ENCODE measurements at places on chromosomes 3 and 15.

DNA sequence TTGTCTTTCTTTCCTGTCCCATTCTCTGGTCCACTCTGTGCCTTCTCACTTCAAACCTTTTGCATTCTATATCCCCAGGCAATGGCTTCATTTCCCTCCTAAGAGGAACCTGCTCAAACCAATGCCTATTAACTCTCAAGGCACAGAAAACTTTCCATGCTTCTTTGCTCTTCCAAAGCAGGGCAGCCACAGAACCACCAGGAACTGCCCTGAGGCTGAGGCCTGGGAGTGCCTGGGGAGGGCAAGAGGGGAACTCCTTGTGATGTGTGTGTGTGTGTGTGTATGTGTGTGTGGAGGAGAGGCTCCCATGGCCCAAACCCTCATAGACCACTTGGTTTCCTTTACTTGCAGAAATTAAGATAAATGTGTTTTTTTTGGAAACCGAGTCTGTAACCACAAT is 14.1 kb upstream of the PGPEP1L start:
- DNase-seq, result no peak

- no peak for DNase-seq
These were observed 186.2 kb upstream of the CADPS start for GRCh38 chr3:63061449-63061848.

GRCh38 chr15:63046917-63047760 is 4.6 kb downstream of the TPM1 start:
- no peak for DNase-seq

DNA sequence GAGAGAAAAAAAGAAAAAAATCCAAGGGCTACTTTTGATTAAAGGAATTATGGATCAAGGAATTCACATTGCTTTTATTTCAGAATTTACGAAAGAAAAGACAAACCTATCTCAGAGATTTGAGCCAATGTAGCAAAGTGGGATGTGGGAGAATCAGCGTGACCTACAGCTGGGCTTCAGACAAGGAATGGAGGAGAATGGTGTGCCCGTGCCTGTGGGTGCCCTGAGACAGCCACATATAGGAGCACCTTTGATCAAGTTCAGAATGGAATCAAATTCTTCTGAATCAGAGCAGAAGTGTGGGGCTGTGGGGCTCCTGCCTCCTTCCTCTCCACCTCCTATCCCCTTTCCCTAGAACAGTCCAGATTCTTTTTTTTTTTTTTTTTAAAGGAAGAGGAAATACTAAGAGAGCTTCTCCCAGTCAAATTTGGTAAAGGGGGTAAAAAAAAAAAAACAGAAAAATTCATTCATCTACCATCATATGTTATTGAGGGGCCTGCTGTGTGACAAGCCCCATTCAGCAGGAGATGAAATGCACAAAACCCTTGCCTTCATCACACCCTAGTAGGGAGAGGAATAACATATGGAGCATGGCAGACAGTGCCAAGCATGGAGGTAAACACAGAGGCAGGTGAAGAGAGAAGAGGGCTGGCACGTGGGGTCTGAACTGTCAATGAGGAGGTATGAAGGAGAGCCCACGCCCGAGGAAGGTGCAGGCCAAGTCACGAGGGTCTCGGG is 25.0 kb upstream of the MUSTN1 start:
- DNase-seq, result no peak

- no peak for DNase-seq
These were observed 218 bp upstream of the TRPC1 start for GRCh38 chr3:142723665-142723967.
